ENCODE measurements at places on chromosomes 4 and X.

GRCh38 chr4:1374706-1375045 is 27.7 kb downstream of the UVSSA start:
- DNase-seq = no peak

DNA sequence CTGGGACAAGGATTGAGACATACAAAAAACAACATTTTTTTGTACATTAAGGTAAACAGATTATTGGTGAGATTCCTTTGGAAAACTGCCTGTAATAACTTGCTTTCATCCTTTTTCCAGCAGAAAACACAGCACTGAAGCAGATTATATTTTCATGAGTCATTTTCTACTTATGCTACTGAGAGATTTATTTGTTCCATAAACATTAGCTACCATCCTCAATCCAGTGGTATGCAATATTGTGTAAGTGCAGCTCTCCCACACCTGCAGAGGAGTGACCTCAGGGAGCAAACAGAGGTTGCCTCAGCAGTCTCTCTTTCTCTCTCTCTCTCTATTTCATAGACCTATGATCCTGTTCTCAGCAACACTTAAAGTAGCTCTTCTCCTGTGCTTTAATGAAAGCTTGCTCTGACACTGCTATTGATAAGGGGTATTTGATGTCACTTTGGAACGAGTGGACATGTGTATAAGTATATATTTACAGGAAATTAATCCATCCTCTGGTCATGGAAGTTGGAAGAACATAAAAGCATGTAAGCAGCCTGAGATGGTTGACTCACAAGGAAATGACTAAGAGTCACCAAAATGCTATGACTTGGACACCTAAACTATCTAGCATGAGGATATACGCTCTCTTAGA is 163.7 kb upstream of the SPANXC start:
- no peak for DNase-seq

- no peak for DNase-seq
These were observed 1973.0 kb upstream of the AGA start for GRCh38 chr4:179415037-179415846.

DNA sequence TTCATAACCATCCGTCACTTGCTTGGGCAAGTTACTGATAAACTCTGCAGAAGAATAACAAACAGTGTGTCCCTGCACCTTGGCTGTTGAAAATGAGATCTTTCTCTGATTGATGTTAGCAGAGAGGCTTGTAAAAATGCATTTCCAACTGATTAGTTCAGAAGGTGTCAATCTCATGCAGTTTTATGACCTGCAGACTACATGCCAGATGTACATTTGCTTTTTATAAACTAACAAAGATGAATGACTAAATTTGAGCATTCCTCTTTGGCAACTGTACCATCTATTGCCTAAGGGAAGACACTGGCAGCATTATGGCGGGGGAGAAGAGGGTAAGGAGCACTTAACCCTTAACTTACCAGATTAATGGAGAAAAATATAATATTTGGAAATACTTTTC is 192.8 kb downstream of the DCTD start:
- DNase-seq = no peak

DNA sequence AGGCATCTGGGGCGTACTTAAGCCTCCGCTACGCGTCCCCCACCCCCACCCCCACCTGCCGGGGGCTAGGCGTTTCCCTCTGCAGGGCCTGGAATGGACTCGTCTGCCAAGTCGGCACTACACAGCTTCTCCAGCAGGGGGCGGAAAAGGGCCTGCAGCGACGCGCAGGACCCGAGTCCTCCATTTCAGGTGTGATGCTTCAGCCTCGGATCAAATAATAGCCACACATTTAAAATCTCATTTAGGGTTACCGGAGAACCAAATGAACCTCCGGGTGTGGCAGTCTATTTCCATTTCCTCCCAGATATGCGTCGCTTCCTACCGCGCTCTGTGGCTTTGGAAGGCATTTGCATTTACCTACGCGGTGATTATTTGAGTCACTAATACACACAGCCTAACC is 2.9 kb downstream of the PAK3 start:
- DNase-seq = no peak

GRCh38 chr4:26303008-26303407 is 17.8 kb upstream of the RBPJ start:
- DNase-seq = no peak

DNA sequence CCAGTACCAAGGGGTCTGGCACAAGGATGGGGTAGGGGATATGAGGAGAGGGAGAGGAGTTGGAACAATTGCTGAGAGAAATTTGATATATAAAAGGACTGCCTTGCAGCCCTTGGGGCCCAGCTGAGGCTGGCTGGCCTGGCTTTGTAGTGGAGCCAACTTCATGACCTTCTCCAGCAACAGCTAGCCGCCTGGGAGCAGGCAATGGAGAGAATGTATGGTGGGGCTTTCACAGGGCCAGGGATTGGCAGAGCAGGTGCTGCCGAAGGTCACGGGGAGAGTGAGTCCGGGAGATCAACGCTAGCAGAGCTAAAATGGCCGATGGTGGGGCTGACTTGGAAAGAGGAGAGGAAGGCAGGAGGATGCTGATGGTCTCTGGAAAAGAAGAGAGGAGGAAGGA is 120.4 kb upstream of the SMIM10 start:
- DNase-seq = no peak

DNA sequence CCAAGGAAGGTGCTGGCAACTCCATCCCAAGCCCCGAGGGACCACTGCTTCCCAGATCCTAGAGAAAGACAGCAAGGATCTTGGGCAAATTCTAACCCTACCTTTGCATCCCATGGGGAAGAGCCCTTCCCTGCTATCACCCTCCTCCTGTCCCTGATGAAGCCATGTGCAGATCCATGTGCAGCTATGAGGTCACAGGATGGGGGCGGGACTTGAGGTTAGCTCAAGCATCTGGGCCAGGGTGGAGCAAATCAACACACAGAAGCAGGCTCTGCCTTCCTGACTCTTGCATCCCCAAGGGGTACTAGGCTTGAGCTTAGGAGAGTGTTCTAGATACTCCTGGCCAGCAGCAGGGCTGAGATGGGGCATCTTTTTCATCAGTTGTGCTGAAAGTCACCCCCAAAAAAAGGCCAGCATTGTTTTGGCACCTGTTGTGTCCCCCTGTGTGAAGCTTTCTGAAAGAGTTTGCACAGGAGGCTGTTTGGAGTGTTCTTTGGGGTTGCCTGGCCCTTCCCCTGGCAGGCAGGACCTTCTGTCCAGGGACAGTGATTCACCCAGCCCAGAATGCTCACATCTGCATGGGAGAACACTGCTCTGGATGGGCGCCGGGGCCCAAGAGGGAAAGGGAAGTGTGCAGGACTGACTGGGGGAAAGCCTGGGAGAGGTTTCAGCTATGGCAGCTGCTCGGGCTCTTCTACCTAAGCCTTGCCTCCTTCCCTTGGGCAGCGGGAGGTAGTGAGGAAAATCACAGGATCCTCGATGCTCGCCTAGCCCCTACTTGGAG is 50.8 kb downstream of the PRPS1 start:
- DNase-seq = peak; percentile 28

Measured in GDM1 (cell line).